Activated CD4-positive, alpha-beta T cell treated with anti-CD3 and anti-CD28 coated beads, Interleukin-2, amount 10 ng/mL, durations not matched to agents 24 days and 14 days (primary cell): ENCODE measurements at places on chromosomes 13 and 19. TPM values are rescaled to one million over a fixed set of nuclear protein-coding genes. Genes with fewer than 3 reads are reported as not detected.
A peak's percentile ranks its signal among the peaks of the same experiment; 100 is the strongest.

DNA sequence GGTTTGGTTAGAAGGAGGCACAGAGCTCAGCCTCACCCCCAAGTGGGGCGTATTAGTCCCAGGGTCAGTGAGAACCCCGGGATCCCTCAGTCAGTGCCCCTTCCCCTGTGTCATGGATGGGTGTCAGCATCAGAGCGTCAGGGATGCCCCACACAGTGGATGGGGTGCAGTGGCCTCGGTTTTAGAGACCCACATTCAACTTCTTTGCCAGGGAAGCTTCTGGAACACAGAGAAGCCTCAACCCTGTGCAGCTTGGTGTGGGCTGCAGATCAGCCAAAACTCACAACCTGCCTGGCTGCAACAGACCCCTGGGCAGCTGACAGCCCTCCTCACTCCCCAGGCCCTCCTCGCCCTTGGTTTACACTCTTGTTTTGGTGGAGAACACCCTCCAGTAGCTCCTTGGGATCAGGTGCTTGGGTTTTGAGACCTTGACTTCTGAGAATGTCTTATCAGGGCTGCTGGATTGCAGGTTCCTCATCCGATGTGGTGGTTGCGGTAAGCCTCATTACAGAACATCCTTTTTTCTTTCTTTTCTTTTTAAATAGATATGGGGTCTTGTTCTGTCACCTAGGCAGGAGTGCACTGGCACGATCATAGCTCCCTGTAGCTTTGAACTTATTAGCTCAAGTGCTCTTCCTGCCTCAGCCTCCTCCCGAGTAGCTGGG is 11.0 kb downstream of the ZNF333 start:
- DNase-seq = no peak

The AMH gene
- 4.0 and 5.1 TPM in 2 replicates for total RNA-seq

DNA sequence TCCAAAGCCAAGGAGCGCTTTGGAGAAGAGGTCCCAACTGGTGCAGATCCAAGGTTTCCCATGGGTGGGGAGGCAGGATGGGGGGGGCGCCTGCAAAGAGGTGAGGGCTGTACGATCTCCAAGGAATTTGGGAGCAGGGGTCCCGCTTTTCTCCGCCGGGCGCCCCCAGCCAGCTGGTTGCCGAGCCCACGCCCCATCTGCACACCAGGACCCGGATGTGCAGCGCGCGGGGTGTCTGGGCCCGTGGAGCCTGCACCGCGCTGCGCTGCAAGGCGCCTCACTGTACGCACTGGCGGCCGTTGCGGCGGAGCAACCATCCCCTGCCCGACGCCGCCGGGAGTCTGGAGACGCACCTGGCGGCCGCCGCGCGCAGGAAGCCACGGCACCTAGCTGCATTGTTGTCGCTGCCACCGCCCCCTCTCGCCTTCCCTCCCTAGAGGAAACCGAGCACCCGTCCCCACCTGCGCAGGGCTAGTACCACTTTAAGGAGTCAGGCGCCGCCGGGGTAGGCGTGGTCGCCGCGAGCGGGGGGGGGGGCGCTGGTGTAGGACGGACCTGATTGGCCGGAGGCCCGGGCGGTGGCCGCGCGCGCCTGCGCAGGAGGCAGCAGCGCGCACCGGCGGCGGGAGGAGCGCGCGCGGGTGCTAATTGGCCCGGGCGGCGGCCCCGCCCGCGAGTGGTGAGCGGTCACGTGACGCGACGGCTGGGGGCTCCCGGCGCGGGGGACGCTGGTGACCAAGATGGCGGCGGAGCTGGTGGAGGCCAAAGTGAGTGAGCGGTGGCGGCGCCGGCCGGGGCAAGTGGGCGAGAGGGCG is at the start of gene PIAS4:
PIAS4 (plus strand) TSS at position 716 of the 815 bp plus-strand sequence; CDS start at position 741, 25 bp downstream.
- peak; percentile 98 for DNase-seq

- no peak for DNase-seq
Observed at GRCh38 chr19:45872095-45872919, 8.2 kb downstream of the FOXA3 start.

The PCDH20 gene
- total RNA-seq = not detected in 2 replicates

DNA sequence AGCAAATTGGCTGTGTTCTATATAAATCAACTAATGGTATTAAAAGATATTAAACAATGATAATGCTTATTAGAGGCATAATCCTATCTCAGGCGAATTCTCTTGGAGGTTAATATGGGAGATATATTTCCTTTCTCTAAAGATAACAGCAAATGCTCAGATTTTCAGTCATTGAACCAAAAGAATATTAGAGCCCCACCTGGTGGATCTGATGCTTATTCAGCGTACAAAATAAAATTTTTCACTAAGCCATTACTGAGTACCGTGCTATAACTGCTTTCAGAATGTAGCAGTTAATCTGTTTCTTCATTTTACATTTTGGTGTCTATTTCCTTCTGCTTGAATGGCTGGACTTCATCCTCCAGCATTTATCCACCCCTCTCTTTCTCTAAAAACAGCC is 143.3 kb upstream of the IPO5 start:
- no peak for DNase-seq

The NLRP7 gene
- not detected in 2 replicates for total RNA-seq

- peak; percentile 65 for DNase-seq
Observed at GRCh38 chr19:3556423-3556977, 886 bp downstream of the MFSD12 start.

The LTBP4 gene
- 123 and 126 TPM in 2 replicates for total RNA-seq

GRCh38 chr19:56076498-56076897 is 44.6 kb downstream of the ZNF787 start:
- DNase-seq = peak; percentile 81

DNA sequence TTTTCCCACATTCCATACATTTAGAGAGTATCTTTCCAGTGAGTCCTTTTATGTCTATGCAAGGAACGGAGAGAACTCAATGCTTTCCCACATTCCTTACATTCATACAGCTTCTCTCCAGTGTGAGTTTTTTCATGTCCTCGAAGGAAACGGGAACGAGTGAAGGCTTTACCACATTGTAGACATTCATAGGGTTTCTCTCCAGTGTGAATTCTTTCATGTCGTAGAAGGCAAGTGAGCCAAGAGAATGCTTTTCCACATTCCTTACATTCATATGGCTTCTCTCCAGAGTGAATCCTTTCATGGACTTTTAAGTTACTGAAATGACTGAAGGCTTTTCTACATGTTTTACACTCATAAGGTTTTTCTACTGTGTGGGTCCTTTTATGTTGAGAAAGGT is 17.1 kb downstream of the ZNF823 start:
- no peak for DNase-seq

DNA sequence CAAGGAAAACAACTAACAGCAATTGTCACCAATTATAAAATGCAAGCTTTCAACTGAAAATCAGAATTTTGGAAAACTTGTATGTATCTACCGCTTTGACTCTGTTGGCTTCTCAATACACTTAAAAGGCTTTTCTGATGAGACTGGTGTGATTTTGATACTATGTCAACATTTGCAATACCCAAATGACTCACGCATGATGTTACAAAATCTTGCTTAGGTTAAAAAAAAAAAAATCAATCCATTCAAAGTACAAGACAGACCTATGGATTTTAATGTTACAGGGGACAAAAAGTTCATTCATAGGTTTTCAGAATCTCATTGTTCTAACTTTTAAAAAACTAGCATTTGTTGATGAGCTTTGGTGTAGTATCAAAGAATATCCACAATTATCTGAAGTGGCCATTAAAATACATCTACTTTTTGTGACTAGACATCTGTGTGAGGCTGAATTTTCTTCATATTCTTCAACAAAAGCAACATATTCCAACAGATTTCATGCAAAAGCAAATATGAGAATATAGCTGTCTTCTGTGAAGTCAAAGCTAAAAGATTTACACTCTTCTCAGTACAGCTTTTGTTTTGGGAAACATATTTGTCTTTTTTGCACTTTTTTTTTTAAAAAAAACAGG is 10.7 kb downstream of the ELF1 start:
- DNase-seq = no peak

GRCh38 chr13:106680796-106681472 is 113.0 kb upstream of the ARGLU1 start:
- DNase-seq = peak; percentile 24

DNA sequence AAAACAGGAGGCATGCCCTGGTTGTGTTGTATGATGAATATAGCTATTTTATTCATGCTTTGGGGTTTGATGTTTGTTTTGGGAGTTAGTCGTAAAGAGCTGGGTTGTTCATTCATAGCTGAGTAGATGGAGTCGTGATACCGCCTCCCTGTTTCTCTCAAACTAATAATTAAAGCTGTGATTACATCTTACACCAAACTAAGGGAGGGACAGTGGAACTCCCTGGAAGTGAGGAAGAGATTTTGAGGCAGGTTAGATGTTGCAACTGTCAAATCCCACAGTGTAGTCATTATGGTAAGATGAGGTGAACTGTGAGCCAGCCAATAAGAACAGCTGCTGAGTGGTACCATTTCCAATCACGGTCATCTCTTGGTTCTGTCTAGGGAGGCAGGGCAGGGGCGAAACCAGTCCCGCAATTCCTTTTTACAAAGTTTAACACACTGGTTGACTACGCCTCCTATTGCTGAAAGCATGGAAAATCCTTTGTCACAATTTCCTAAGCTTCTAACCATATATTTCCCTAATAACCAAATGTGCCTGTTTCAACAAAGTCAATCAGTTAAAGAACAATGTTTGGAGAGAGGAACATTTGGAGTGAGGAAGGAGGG is 207.6 kb upstream of the SERP2 start:
- DNase-seq = no peak

The MEF2B gene
- total RNA-seq = 2.9 and 3.0 TPM in 2 replicates

DNA sequence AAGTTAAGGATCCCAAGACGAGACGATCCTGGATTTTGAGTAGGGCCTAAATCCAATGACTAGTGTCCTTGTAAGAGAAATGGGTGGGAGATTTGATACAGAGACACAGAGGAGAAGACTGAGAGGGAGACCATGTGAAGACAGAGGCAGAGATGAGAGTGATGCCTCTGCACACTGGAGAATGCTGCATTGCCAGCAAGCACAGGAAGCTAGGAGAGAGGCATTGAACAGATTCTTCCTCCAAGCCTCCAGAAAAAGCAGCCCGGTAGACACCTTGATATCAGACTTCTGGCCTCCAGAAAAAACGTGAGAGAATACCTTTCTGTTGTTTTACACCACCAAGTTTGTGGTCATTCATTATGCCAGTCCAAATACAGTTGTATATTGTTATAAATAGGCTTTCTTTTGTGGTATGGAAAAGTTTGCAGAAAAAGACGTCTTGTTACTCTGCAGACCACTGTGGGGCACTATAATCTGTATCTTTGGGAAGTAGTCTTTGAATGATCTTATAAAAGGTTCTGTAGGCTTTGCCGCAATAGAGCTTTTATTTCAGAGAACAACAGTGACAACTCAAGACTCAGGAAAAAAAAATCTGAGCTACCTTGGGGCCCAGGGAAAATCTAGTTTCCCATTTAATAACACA is 17.9 kb upstream of the RFC3 start:
- no peak for DNase-seq

DNA sequence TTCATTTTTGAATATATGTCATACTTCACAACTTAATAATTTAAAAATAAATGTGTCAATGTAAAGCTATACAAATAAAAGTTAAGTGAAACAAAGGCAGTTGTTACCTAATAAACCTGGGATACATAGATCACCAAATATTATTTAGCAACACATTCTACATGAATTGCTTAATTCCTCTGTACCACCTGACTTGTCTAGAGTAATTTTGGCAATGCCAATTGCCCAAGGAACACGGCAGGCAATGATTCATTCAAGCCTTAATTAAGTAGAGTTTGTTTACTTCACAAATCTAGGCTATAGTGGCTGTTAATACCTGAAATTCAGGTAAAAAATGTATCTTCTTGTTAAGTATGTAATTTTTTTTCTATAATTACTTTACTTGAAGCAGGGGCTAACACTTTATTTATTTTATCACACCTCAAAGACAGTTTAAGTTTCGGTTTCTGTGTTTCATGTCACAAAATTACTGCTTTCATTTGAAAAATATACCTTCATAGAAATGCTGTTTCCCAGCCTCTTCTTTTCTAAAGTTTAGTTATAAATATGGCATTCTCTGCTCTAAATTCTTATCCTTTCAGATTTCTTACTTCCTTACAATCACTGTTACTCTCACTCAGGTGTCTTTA is 705.7 kb downstream of the SLITRK5 start:
- no peak for DNase-seq

The GZMM gene
- 37.6 and 40.9 TPM in 2 replicates for total RNA-seq

DNA sequence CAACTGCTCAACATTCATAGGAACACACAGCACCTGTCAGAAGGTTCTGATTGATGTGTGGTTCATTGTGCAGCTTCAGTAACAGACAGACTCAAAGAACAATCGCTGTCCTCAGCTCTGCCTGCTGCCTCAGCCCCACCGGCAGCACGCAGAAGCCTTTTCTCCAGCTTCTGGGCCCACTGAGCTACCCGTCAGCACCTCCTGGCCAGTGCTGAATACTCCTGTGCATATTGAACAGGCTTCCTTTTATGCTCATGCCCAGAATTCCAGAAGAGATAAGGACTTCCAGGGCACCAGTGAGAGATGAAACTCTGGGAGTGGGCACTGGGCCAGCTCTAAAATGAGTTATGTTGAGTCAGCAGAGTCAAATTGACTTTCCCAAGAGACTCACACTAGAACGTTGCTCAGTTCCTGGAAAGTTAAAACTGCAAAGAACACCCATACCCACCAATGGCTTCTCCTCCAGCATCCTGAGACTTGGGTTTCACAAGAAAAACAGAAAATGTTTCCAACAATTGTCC is 119.3 kb downstream of the COL4A1 start:
- DNase-seq = no peak

DNA sequence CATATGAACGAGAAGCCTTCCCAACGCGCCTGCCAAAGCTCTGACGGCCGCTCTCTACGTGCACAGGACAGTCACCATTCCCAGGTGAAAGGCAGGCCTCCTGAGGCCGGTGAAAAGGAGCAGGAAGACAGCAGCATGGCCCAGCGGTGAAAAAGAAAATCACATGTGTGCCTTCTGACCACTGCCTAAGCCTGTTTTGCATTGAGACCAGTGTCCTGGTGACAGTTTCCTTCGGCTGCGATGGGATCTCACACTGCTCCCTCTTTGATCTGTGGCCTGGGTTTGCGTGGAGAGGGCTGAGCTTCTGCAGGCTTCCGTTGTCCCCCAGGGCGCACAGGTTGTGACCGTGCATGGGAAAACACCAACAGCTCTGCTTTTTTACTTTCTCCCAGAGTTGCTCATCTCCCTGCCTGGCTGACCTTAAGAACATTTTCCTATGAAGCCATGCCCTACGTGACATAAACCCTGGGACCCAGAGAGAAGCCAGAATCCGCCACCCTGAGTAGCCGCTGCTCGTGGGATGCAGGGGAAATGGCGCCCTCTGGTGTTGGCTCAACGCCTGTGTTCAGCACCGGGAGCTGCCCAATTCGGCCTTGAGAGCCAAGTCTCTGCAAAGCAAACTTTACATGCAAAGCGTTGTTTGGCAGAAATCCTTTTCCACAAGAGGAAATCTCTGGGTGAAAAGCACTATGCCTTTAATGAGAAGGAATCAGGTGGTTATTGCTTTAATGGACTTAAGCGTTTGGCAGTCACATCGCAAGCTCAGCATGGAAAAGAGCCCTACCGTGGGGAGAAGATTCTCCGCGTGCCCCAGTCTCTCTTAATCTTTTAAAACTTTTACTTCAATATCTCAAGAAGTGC is 112.2 kb upstream of the GPR12 start:
- peak; percentile 84 for DNase-seq
